ENCODE measurements at places on chromosomes 12 and 14.

GRCh38 chr14:93729993-93730392 is 58.3 kb downstream of the PRIMA1 start:
- DNase-seq, result no peak

GRCh38 chr14:29953501-29953900 is 25.9 kb upstream of the PRKD1 start:
- no peak for DNase-seq

DNA sequence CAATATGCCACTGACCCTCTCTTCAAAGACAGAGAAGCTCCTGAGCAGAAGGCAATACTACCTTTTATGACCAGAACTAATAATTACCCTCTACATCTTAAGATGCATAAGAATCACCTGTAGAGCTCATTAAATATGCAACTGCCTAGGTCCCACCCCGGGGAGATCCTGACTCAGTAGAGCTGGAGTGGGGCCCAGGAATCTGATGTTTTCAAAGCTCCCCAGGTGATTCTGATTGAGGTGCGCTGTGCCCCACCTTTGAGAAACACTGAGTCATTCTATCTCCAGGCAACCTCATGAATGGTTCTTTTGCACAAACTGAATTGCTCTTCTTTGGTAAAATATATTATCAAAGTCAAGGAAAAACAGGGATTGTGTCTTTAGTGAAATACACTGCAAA is 149.3 kb upstream of the BMP4 start:
- DNase-seq, result no peak

DNA sequence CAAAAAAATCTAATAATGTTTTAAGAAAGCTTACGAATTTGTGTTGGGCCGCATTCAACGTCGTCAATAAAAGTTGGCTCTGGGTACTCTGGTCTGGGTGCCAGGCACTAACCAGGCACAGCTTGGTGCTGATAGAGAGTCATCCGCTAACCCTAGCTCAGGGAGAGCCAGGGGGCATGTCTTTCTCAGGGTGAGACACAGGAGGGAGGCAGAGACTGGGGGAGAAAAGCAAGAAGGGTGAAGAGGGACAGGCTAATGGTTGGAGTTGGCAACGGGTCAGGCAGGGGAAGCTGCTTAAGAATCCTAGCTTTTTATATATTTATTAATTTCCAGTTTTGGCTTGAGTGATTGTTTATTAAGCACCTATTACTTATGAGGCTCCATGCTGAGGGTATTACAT is 105.0 kb downstream of the CMKLR1 start:
- DNase-seq, result no peak

DNA sequence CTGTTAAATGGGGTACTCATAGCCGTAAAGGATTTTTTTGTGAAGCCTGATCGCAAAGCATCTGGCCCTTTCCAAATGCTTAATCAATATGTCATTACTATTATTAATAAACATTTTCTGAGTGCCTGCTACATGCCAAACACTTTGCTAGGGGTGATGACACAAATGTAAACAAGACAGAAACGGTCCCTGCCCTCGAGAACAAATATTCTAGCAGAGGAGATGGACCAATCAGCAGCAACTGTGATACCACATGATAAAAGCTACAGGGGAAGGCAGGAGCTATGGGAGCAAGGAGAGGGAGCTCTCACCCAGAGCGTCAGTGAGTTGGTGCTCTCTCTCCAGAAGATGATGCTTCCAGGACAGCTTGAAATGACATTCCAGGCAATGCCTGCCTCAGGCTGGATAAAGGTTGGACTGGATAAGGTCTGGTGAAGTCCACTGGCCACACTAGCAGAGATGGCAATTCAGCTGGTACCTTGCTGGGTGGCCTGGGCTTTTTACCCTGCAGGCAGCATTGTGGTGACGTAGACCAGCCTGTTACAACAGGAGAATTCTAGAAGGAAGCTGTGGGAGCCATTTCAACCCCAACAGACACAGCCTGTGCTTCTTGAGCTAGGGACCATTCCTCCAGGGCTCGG is 41.1 kb downstream of the ERH start:
- no peak for DNase-seq

DNA sequence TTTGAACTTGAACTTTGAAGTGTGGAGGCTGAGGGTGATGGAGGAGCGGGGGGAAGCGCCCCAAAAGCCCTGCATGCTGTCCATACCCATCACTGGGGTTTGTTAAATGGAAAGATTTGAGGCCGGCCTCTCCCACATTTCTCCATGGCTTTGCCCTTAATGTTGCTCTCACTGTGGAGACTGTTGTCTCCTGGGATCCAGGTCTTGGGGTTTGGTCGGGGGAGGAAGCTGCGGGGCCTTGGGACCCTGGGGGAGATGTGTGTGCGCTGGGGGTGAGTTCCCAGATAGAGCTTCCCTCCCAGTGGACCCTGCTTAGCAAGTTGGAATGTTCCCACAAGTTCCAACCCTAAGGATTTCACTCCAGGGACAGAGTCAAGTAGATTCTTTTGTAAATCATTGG is 28.0 kb upstream of the LRTM2 start:
- no peak for DNase-seq

- peak; percentile 3 for DNase-seq
Observed at GRCh38 chr14:74875941-74876913, at the start of gene PROX2. Gene PROX2 (minus strand): TSS chr14:74876145. CDS start chr14:74863834, 12,311 bp downstream.

GRCh38 chr12:65885312-65885711 is 61.0 kb downstream of the HMGA2 start:
- DNase-seq, result no peak

- DNase-seq, result no peak
Observed at GRCh38 chr12:77323788-77324415, 258.5 kb upstream of the E2F7 start.

DNA sequence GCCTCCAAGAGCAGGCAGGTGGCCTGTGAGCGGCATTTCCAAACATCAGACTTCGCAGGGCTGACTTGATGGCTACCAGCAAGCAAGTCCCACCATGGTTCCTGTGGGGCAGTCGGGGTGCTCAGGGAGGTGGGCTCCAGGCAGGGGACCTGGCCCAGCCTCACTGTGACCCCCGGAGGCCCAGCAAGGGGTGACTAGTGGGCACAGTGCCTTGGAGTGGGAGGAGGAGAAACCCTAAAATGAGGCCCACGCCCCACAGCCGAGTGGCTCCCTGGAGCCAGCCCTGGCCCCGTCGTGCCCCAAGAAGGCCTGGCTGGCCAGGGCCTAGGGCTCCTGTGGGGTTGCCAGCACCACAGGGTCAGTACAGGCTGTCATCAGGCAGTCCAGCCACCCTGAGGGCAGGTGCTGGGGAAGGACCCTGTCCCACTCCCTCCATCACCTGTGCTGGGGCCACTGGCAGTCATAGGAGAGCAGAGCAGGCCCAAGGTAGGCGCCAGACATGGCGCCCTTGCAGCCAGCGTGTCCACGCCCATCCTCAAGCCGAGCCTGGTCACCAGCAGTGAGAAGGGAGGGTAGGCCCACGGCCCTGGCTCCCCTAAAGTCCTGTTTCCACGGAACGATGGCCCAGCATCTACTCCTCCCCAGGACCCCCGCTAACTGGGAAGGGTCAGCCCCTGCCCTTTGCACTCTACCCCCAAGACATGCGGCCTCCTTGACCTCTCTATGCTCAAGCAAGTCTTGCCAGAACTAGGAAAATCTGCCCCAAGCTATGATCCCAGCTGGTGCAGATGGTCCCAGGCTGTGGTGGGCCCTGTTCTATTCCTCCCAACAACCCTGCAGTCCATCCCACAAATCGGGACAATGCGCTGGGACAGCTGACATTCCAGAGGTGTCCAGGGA is 144.2 kb upstream of the C14orf180 start:
- no peak for DNase-seq

- DNase-seq, result no peak
Observed at GRCh38 chr12:122921917-122922316, 26.0 kb upstream of the VPS37B start.

DNA sequence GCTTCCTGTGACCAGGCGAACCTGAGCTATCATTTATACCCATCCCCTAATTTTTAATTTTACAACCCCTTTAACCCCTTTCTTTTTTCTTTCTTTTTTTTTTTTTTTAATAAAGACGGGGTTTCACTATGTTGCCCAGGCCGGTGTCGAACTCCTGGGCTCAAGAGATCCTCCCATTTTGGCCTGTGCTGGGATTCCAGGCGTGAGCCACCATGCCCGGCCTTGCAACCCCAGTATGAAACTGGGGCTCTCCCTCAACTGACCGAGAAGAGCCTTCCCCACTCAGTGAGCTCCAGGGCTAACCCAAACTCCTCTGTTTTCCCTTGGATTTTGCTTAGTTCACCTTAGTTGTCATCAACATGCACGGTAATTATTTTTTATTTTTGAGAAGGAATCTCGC is 992 bp downstream of the CPSF2 start:
- no peak for DNase-seq

GRCh38 chr12:10716277-10716676 is 6.8 kb downstream of the YBX3 start:
- DNase-seq, result no peak

DNA sequence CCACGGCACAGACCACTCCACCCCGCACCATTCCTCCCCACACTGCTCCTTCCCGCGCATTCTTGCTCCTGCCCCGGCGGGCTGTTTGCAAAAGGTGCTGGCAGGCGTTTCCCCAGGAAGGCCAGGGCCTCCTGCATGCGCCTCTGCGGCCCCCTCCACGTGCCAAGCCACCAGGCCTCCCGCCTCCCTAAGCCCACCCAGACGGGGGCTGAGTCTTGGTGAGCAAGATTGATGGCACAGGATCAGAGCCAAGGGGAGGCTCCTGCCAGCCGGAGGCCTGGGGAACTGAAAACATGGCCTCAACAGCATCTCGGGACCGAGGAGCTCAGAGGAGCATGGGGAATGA is 328.3 kb upstream of the DIO3 start:
- DNase-seq, result no peak

DNA sequence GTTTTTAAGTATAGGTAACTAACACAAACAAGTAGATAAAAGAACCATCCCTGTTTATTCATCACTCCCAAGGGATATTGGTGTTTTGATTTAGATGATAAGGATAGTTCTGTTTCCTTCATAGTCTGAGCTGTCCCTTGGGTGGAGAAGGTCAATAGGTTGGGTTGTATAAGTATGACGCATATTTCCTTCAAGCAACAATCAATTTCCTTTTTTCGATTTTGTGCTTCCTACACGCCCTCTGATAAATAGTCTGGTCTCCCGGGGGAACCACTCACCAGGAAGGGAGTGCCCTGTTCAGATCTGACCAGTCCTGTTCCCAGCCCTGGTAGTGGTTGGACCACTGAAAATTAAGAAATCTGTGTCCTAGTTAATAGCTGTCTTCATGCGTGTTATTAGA is 378.8 kb upstream of the FAR2 start:
- no peak for DNase-seq

GRCh38 chr14:103702497-103703432 is 12.5 kb downstream of the XRCC3 start:
- DNase-seq, result no peak

- no peak for DNase-seq
Observed at GRCh38 chr12:67697443-67697842, 48.9 kb downstream of the DYRK2 start.

DNA sequence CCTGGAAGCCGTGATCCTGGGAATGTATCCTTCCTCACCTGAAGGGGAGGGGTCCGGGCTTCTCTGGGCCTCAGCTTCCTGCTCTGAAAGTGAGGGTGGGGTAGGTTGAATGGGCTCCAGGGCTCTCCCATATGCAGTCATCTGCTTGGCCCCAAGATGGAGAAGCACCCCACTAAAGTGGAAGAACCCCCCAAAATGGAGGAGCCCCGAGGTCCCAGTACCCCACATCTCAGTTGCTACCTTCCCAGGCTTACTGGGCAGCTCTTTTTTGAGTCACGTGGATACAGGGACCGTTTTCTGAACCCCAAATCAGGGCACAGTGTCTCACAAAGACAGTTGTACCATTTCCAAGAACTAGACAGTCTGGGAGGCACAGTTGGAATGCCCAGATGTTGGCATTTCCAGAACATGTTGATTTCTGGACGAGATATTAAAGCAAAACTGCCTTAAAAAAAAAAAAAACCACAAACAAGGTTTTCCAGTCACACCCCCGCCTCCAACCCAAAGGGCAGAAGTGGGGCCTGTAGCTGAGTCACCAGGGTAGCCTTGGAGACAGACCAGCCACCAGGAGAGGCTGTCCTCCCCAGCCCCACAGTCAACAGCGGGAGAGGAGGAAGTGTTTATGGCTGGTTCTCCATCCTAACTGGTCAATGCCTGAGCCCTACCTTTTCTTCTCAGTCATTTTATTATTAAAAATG is 12.1 kb downstream of the VASH1 start:
- DNase-seq, result no peak

GRCh38 chr14:60760644-60761364 is 26.2 kb downstream of the MNAT1 start:
- no peak for DNase-seq

- DNase-seq, result no peak
Observed at GRCh38 chr12:129257524-129257923, 404.2 kb downstream of the GLT1D1 start.

GRCh38 chr14:58307597-58308316 is 9.4 kb downstream of the ARID4A start:
- no peak for DNase-seq

GRCh38 chr14:34691206-34691605 is 23.2 kb downstream of the CFL2 start:
- no peak for DNase-seq

DNA sequence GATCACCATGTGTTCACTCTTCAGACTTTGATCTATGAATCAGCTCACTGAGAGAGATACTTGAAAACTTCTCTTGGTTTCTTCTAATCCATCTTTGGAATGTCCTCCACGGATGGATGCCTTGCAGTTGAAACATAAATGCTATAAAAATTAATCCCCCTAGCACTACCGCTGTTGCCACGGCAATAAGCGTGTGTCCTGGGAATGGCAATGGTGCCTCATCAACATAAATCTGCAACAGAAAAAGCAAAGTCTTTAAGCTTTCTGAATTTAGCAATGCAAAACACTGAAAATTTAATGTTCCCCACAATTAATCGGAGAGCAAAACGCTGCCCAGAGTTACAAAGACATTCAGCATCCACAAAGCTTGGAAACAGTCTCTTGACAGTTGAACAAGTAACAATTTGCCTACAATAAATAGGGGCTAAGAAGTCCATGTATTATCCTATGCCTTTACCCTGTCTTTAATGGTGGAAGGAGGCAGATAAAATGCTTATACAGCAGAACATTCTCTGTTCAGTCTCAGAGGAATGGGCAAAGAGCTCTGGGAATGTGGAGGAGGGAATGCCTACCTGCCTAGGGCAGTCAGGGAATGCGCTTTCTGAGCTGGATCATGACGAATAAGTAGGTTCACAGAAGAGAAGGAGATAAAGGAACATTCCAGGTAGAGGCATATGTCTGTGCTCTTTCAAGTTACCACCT is 70.9 kb upstream of the PPP4R3A start:
- no peak for DNase-seq

Data from stimulated activated CD8-positive, alpha-beta memory T cell treated with anti-CD3 and anti-CD28 coated beads, Interleukin-12 subunit alpha, Interleukin-12 subunit beta, amount 100 ng/mL, for 4 hours (primary cell).